Progenitor cell of endocrine pancreas (in vitro differentiated cells): ENCODE measurements at places on chromosomes 2 and 18. TPM values are rescaled to one million over a fixed set of nuclear protein-coding genes. Genes with fewer than 3 reads are reported as not detected.

ST8SIA3 gene
- 8.9 and 11.4 TPM in 2 replicates for total RNA-seq

VWC2L gene
- total RNA-seq = 0.16 TPM in 1 of 2 replicates, not detected in the other

GRCh38 chr2:172106108-172106961 lies 3.6 kb upstream of the DLX2 start:
- no peak for DNase-seq
- peaks cover 9% of the 10 kb centered on the region for H3K4me1 ChIP-seq
- peaks cover 82% of the 10 kb centered on the region for H3K27me3 ChIP-seq
- H3K4me3 ChIP-seq = no peak overlapping the region
- no peak overlapping the region for H3K27ac ChIP-seq
- no peaks in the 10 kb centered on the region for H3K36me3 ChIP-seq

- DNase-seq = no peak
- H3K36me3 ChIP-seq = no peaks in the 10 kb centered on the region
Observed at GRCh38 chr2:45797451-45798230, 146.2 kb downstream of the PRKCE start.

DNA sequence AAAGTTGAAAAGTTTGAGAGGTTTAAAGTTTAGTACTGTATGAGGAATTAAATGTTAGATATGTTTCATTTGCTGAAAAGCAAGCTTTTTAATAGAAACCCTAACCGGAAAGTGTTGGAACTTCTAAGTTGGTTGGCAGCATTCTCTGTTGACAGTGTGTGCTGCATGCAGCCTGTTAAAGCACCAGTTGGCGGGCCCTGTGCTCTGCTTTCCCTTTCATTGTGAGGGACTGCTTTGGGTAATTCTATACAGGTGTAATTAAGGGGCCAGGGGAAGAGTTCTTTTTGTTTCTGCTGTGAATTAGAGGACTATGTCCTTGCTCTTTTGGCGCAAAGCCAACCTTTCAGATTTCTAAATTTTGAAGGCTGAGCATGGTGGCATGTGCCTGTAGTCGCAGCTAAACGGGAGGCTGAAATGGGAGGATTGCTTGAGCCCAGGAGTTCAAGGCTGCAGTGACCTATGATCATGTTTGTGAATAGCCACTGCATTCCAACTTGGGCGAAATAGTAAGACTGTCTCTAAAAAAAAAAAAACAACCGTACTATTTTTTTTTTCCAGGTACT lies 20.1 kb downstream of the PLEKHB2 start:
- H3K27me3 ChIP-seq = no peaks in the 10 kb centered on the region
- DNase-seq = no peak
- H3K36me3 ChIP-seq = peaks cover 29% of the 10 kb centered on the region
- peaks cover 2% of the 10 kb centered on the region for H3K4me1 ChIP-seq
- H3K27ac ChIP-seq = peak overlapping the region; percentile 76
